Body of pancreas (tissue), 4 donors: ENCODE measurements at places on chromosomes 2 and 18. TPM values are rescaled to one million over a fixed set of nuclear protein-coding genes. Genes with fewer than 3 reads are reported as not detected.

The AMER3 gene
- total RNA-seq, result 0.33 TPM

DNA sequence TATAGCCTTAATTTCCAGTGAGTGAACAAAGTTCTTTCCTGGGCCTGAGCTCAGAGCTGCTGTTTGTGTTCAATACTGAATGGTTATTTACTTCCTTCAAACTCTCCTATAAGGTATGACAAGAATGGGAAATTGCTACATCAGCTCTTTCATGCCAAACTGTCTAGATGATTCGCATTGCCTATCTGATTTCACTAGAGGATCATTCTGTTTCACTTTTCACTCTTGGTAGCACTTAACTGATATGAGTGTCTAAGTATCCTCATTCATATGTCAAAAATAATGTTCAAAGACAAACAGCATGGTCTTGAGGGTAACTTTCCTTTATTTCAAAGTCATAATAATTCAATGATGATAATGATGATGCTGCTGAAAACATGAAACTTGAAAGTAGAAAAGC is 32.9 kb upstream of the SCG2 start:
- no peaks in the 10 kb centered on the region for H3K4me1 ChIP-seq
- H3K4me3 ChIP-seq, result no peak overlapping the region
- H3K36me3 ChIP-seq, result no peaks in the 10 kb centered on the region
- H3K27ac ChIP-seq, result no peak overlapping the region
- DNase-seq, result no peak
- H3K27me3 ChIP-seq, result no peaks in the 10 kb centered on the region

DNA sequence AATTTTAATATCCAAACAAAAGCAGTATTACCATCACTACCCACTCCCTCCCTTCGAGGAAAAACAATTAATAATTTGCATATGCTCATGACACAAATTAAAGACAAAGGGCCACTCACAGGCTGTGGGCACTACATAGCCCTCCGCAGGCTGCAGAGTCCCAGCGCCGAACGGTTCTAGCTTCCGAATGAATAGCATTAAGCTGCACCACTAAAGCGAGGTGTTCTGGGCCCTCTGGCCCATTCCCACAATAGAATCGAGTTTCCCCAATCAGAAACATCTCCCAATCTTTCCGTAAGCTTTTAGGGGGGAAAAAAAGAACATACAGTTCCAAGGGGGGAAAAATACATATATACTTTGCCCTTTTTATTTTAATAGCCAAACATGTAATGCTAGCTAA is 14.5 kb upstream of the SIX3 start:
- no peak overlapping the region for H3K27ac ChIP-seq
- H3K4me3 ChIP-seq, result no peak overlapping the region
- no peaks in the 10 kb centered on the region for H3K36me3 ChIP-seq
- peaks cover 15% of the 10 kb centered on the region for H3K4me1 ChIP-seq
- DNase-seq, result no peak

GRCh38 chr2:233490831-233491230 is 75.8 kb downstream of the USP40 start:
- no peak overlapping the region for H3K27ac ChIP-seq
- no peak for DNase-seq
- H3K4me1 ChIP-seq, result peaks cover 14% of the 10 kb centered on the region
- peaks cover 18% of the 10 kb centered on the region for H3K36me3 ChIP-seq
